Activated B cell treated with CpG ODN at 0.5 μM for 24 hours (primary cell): ENCODE measurements at places on chromosomes 2 and 18. TPM values are rescaled to one million over a fixed set of nuclear protein-coding genes. Genes with fewer than 3 reads are reported as not detected.

The MPP4 gene
- not detected in 2 replicates for total RNA-seq

The RNF103 gene
- total RNA-seq = 18.6 and 22.2 TPM in 2 replicates

The KCNG2 gene
- not detected in 2 replicates for total RNA-seq

The MOGAT1 gene
- not detected in 2 replicates for total RNA-seq

The SOX11 gene
- total RNA-seq = 0.05 TPM in 1 of 2 replicates, not detected in the other

The COLEC11 gene
- not detected in 2 replicates for total RNA-seq

The FAM228A gene
- not detected in 2 replicates for total RNA-seq

The CCDC85A gene
- not detected in 2 replicates for total RNA-seq

The EN1 gene
- not detected in 2 replicates for total RNA-seq
